ENCODE measurements at places on chromosomes 3 and 15.

DNA sequence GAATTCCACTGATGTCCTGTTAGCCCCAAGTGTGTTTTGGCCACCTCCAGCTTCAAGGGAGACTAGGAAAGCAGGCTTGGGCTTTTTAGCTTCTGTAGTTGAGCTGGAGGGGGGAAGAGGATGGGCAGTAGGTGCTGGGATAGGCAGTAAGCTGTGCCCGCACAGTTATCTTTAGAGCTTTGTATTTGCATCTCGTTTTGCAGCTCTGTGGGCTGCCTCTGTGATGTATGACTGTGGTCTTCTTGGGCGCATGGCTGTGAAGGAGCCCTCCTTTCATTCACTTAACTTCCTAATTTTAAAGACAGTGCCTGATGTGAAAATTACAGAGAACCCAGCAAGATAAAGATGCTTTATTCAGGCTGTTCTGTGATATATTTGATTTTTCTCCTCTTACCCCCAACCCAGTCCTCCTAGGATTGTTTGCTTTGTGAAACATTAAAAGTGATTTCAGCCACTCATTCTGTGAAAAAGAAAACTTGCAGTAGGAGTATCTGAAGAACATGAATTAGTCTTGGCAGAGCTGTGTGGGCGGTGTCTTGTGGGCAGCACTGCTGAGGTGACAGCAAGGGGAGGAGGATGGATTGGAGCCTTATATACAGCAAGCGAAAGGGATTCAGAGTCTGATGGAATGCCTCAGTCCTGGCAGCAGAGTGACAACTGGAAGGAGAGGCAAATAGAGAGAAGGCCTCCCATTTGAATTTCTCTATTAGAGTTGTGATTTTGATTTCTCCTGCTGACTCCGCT lies 74.3 kb downstream of the LARS2 start:
- no peak for DNase-seq

GRCh38 chr3:139353920-139354556 lies 10.2 kb downstream of the MRPS22 start:
- DNase-seq = no peak

GRCh38 chr3:146322216-146322817 lies 71.4 kb upstream of the PLSCR4 start:
- no peak for DNase-seq

DNA sequence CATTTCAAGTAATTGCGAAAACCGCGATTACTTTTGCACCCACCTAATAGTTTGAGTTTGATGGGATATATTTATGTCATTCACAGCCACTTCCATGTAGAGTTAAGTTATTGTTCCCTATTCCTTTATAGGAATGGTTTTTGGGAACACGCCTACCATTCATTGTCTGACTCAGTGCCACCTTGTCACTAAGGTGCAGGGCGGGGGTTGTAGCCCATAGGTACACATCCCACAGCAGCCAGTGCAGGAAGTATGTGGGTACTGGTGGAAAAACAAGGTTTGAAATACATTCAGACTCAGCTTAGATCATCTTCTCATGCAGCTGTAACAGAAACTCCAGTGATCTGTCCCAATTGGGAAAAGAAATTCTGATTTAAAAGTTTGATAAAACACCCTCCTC lies 48.2 kb upstream of the CFAP161 start:
- DNase-seq = no peak

- no peak for DNase-seq
Measured at GRCh38 chr3:51408813-51409212, 17.7 kb downstream of the RBM15B start.

- no peak for DNase-seq
Measured at GRCh38 chr3:128339491-128340012, 127.1 kb downstream of the DNAJB8 start.

DNA sequence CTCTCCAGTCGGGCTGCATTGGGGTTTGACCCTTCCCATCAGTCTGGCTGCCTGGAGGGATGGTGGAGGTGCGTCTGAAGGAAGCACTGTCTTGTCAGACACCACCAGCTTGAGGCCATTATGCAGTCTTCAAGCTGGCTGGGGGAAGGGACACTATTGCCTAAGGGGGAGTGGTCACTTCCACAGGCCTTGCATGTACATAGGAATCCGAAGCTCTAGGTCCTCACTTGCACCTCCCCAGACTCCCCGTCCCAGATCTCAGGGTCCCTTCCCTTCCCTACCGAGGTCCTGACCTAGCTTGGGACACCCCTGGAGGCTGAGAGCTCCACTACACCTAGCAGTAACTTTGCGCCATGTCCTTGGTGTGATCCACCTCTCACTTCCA lies 48.6 kb upstream of the KLF13 start:
- DNase-seq = no peak

DNA sequence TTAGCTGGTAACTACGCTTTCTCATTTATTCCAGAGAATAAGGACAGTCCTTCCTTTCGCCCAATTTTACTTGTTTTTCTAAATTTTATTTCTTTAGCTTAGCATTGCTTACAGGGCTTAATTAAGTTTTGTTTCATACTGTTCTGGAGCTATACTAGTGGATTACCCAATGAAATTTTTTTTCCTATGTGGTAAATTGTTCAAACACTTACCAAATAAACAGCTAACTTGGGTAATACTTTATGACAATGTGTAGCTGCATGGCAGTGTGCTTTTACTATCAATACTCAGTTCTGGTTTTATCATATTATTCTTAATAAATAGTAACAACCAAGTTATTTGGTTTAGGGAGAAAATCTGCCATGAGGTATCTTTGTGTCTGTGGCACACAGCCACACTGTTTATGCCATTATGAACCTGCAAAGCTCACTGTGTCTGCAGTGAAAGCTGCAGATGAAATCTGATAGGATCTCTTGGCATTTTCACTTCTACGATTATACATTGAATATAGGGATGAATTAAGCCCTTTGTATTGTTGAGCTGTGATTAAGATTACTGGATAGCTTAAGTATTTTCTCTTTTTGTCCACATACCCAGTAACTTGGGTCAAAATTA lies 37.2 kb downstream of the UBE2E2 start:
- no peak for DNase-seq

- no peak for DNase-seq
Measured at GRCh38 chr3:59023612-59024011, 26.2 kb downstream of the CFAP20DC start.

- DNase-seq = no peak
Measured at GRCh38 chr3:187139895-187140253, 578 bp upstream of the RPL39L start.

- no peak for DNase-seq
Measured at GRCh38 chr3:120145542-120146285, 51.5 kb upstream of the GSK3B start.

GRCh38 chr3:102018551-102018950 lies 169.2 kb downstream of the NFKBIZ start:
- DNase-seq = no peak

DNA sequence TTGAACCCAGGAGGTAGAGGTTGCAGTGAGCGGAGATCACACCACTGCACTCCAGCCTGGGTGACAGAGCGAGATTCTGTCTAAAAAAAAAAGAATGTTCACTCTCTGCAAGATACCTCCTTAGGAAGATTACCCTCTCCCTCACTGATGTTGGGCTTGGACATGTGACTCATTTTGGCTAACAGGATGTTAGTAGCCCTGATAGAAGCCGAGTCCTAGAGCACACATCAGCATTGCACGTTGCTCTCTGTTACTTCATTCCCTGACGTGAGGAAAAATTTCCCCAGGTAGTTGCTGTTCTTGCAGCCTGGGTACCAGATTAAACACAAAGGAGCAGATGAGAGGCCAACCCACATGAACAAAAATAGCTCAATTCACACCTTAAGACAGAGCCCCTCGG lies 78.1 kb upstream of the PRICKLE2 start:
- DNase-seq = no peak

Measured in SIG-M5 (cell line).